ENCODE measurements at places on chromosomes 16 and 17.

GRCh38 chr16:88346680-88347505, 35.9 kb upstream of the ZNF469 start:
- no peak for DNase-seq

DNA sequence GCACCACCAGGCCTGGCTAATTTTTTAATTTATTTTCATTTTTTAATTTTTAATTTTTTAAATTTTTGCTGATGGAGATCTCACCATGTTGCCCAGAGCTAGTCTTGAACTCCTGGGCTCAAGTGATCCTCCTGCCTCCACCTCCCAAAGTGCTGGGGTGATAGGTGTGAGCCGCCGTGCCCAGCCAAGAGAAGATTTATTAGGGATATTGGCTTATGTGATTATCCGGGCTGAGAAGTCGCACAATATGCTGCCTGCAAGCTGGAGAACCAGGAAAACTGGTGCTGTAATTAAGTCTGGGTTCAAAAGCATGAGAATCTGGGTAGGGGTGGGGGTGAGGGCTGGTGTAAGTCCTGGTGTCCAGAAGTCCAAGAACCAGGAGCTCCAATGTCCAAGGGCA, 2.5 kb upstream of the C16orf90 start:
- no peak for DNase-seq

GRCh38 chr17:41665566-41666236, 23.0 kb upstream of the EIF1 start:
- peak; percentile 88 for DNase-seq

DNA sequence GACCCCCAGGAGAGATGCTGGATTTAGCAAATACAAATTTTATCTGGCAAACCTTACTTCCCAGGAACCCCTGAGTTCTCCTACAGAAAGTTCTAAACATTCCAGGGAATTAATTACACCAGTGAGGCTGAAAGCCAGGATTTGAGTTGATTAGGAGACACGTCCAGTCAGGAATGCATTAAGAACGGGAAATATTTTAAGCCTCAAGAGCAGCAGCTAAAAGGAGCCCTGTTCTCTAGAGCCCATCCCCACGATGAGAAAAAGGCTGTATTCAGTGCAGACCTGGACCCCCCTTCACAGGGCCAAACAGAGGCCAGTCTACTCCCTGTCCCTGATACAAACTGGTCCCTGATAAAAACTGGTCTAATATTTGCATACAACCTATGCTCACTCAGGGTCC, 55.0 kb downstream of the VAT1L start:
- DNase-seq, result no peak

- no peak for DNase-seq
Measured at GRCh38 chr17:73851091-73851490, 206.8 kb upstream of the SDK2 start.

- DNase-seq, result no peak
Measured at GRCh38 chr16:10644092-10644491, 50.6 kb downstream of the TEKT5 start.

GRCh38 chr17:45782889-45783592, 1.1 kb upstream of the CRHR1 start:
- DNase-seq, result no peak

- DNase-seq, result no peak
Measured at GRCh38 chr17:7835814-7836595, 2.0 kb downstream of the KDM6B start.

DNA sequence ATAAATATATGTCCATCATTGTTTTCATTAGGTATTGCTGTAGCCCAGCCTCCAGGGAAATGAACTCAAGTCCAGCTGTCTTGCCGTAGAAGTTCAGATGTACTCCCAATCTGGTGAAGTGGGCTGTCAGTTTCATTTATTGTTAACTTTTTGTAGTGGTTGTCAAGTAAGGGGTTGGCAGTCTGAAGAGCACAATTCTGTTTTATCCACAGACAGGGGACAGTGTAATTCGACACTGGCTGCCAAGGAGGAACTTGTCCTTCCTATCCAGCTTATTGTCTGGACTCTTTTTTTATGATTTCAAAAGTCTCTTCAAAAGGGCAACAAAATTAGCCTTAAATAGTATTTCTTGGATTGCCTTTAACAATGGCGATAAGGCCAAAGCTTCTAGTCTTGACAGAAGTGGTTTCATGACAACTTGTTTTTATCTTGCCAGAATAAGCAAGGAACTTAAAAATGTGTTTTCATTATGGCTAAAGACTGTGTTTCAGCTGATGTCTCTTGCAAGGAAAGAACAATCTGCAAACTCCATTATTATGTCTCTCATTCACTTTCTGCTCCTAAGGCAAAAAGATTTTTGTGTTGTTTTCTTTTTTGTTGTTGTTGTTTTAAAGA, 73.9 kb upstream of the TANC2 start:
- no peak for DNase-seq

- no peak for DNase-seq
Measured at GRCh38 chr17:75721463-75722011, 278 bp downstream of the ITGB4 start.

DNA sequence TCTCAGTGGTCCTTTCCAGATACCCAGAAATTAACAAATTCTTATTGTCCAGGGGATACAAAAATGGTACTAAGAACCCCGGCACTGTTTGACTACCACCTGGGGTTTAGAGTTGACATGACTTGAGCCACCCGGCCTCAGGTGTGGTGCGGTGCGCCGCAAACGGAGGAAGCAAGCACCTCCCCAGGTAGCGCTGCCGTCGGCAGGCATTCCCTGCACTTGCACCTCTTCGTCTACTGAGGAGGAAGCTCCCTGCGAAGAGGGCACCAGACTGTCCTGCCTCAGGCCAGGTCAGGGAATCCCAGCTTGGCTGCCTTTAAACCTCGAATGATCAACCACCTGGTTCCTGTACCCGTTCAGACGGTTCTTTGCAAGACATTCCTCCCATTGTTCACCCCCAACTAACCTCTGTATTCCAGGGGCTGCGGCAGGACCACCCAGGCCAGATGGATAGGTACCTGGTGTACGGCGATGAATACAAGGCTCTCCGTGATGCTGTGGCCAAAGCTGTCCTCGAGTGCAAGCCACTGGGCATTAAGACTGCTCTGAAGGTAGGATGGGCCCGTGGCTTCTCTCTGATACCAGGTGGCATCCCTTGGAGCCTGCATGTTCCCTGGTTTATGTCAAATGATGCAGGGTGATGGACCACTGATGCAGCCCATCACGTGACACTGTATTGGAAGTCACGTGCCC, 40.8 kb upstream of the ENDOV start:
- no peak for DNase-seq

DNA sequence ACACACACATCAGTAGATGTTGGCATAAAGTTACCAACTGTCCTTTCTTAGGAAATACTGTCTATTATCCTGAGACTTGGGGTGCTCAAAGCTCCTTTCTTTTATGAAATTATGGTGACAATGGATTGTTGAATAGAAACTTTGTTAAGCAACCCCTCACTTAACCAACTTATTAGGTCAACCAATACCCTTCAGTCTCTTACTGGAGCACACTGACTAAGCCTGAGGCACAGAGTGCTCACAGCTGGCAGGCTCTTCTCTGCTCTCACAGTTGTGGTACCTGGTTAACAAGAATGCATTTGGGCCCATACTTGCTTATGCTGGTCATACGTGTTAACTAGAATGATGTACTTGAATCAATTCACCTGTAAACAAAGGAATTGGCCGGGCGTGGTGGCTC, 24.8 kb downstream of the CD300LF start:
- DNase-seq, result no peak

DNA sequence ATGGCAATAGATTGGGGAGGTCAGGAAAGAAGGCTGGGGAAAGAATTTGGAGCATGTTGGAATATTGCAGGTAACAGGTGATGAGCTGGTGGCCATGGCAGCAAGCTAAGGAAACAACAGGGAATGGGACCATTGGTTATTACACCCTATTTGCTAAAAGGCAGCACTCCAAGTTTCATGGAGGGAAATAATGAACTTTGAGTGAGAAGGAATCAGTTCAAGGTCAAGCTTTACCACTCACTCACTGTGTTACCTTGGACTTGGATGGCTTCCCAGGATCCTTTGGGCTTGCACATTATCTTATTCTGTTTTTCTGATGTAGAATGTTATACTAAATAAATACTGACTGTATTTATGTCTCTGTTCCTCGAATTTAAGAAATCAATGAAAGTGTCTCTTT, 792.8 kb upstream of the CDH8 start:
- no peak for DNase-seq

DNA sequence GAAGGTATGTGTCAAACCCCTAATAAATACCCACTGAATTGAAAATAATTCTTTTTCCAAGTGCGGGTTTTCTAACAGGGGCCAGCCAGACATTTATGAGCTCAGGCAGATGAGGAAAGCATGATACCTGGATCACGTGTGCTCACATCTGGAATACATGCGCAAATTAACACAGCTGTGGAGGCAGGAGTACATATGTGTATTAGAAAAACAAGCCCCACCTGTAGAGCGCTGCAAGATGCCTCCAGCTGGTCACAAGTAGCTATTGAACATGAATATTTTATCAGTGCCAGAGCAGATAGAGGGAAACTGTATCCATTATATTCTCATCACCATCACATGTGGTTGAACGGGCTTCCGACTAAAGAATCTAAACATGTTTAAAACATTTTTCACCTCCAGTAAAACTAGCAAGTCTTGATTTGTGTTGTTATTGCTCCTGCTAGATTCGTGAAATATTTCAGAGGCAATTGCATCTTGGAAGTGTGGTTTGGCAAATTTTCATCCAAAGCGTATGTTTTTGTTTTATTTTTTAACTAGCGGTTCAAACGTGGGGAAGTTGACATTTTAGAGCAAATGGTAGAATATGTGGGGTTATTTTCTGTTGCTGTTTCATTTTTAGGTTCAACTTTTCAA, 482.8 kb downstream of the CDH13 start:
- no peak for DNase-seq

DNA sequence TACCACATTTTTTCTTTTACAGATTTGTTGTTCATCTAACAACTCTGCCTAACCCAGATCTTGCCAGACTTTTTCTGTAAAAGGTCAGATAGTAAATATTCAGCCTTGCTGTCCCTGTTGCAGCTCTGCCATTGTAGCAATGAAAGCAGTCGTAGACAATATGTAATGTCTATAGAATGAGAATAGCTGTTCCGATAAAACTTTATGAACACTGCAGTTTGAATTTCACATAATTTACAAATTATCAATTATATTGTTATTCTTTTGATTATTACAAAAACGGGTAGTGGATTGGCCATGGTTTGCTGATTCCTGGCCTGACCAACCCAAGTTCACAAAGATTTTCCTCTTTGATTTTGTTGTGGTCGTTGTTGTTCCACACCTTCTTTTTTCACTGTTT, 2.9 kb downstream of the LRRC37B start:
- DNase-seq, result no peak

DNA sequence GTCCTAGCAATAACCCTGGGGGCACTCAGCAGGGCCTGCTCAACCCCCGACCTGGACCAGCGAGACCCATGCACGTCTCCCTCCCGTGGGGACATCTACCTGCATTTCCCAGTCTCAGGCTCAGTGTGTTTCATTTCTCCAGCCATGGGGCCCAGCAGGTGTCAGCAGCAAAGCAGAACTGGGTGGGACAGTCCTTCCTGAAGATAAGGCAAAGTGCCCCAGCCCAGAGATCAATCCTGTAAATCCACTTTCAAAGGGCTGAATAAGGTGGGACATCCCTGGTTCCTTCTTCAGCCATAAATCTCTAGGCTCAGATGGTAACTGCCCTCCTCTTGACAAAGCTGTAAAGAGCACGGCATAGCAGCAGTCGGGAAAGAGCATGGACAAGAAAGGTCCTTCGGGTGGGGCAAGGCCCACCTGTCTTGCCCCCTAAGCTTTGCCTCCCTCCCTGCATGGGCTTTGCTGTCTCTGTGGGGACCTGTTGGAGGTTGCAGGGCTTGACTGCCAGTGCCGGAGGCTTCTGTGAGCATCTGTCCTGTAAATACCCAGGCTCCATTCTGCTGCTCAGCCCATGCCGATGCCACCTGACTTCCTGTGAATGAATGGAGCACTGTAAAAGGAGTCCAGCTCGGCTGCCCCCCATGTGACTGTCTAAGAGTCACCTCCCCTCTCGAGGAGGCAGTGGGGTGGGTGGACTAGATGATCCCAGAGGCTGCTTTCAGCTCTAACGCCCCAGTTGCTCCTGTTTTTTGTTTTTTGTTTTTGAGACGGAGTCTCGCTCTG, 84.8 kb upstream of the TBC1D3K start:
- DNase-seq, result no peak

DNA sequence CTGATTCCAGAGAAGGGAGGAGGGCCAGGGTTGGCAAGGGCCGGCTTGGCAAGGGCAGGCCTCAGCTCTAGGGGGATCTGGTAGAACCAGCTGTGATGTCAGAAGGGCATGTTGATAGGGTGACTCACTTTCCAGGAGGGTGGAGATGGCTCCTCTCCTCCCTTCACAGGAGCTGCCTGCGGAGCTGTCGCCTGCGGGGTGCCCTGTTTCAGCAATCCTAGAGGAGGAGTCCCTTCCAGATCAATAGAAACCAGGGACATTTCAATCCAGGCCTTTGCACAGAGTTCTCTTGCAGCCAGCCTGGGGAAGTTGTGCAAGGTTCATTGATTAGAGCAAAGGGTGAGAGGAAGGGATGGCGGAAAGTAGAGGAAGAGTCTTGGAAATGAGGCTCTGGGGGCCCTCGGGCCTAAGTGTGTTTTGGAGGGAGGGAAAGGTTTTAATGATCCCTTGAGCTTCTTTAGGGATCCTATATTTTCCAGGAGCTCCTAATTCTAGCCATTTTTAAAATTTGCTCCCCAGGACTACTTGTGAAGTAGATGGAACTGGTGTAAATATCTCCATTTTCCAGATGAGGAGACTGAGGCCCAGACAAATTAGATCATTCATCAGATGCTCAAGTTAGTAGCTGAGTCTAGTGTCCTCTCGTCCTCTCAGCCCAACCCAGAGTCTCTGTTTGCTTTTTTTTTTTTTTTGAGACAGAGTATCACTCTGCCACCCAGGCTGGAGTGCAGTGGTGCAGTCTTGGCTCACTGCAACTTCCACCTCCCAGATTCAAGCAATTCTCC, 24.8 kb upstream of the CSNK2A2 start:
- no peak for DNase-seq

- DNase-seq, result peak; percentile 76
Measured at GRCh38 chr17:1486802-1487695, 5.4 kb downstream of the MYO1C start.

- DNase-seq, result no peak
Measured at GRCh38 chr16:75552951-75553350, 3.1 kb downstream of the TMEM231 start.

DNA sequence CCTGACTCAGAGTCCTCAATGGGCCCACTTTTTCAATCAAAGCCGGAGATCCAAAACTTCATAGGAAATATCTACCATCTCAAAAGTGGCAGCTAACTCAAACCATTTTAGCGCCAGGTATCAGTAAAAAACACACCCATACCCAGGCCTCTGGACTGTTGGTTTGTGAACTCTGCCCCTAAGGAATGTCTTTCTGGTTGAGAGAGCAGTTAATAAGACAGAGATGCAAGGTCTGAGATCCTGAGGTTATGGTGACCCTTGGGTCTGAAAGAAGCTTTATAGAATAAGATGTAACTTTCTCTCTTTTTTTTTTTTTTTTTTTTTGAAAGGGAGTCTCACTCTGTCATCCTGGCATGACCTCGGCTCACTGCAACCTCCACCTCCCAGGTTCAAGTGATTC, 350.5 kb downstream of the SOX9 start:
- no peak for DNase-seq

Data from central memory CD4-positive, alpha-beta T cell (primary cell).